ENCODE measurements at places on chromosomes 4 and X.

- no peak for DNase-seq
Measured at GRCh38 chr4:144633215-144633614, 12.7 kb upstream of the HHIP start.

DNA sequence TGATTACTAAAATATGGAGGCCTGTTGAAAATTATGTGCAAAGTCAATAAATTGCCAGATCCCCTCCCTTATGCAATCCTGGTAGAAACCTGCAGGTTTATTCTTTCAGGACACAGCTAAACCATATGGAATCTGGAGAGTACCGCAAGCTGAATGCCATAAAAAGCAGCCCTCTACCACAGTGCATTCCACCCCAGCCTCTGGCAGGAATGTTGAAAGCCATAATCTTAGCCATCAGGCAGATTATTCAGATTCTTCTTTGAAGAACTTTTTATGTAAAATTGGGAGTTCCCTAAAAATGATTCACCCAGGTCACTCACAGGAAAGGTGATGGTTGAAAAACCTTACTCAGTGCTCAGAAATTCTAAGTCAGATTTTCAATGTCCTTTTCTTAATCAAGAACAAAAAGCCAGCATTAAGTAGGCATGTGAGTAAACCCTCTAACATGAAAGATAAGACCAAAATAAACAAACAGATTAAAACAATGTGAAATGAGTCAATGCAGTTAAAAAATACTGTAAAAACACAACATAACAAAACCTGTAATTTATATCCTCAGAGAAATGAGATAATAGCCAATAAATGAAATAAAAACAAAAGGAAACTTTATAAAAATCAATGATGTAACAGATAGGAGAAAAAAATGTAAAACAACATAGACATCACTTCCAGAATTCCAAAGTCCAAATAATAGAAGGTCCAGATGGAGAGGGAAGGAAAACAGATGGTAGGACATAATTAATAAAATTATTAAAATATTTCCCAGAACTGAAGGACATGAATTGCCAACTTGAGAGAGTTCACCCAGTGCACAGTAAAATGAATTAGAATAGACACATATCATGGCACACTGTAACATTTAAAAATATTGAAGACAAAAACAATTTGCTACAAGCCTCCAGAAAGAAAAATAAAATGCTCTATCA is 226.9 kb downstream of the FSTL5 start:
- no peak for DNase-seq

DNA sequence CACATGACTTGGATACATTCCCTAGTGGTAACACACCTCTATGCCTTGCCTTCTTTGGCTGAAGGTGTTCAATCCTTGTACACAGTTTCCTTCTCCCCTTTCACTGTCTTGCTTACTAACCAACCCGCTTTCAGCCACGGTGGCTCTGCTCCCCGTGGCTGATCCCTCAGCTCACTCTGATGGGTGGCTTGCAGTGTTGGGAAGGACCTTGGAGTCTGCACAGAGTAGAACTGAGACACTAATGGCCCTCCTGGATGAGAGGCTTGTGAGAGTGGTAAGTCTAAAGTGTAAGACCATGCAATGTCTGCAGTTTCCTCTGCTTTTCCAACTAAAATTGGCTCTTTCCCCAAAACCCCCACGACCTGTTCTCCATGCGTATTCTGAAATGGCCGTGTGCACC is 46.0 kb upstream of the GNPDA2 start:
- no peak for DNase-seq

- DNase-seq: no peak
Measured at GRCh38 chr4:8329859-8330761, 60.6 kb downstream of the HTRA3 start.

DNA sequence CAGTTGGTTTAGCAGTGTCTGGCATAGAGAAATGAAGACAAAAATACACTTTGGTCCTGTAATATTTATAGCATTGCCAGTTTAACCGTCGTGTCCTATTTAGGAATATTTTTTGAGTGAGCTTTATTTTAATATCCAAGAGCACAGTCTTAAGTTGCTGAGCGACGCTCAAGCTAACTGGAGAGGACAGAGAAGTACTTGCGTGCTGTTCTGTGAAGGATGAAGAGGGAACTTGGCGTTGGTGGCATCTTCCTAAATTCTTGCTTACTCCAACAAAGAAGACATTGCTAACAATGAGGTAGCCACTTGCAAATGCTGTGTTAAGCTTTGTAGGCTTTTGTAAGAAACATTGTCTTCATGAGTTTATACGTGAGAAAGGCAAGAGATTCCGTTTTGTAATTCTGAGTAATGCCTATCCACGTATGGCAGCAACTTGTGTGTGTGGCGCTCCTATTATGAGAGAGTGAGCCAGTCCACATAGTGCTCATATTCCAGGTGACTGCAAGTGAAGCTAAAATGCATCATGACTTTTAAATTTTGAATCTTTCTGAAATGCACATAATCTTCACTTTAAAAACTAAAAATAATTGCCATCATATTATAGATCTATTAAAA is 50.6 kb downstream of the SYNPO2 start:
- DNase-seq: no peak

DNA sequence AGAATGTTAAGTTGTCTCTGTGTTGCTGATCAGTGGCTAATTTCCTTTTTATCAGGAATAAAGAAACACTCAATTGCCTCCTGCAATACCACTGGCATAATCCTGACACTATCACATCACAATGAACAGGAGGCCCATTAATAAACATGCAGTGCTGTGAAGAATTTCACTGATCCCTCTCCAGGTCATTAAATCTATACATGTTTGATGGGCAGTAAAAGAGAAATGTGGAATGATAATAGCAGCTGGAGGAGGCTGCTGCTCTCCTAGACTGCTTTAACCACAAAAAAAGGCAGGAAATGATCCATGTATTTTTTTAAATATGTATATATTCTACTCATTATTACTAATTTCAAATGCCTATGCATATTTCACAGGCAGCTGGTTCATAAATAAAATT is 202.1 kb downstream of the CENPC start:
- no peak for DNase-seq

DNA sequence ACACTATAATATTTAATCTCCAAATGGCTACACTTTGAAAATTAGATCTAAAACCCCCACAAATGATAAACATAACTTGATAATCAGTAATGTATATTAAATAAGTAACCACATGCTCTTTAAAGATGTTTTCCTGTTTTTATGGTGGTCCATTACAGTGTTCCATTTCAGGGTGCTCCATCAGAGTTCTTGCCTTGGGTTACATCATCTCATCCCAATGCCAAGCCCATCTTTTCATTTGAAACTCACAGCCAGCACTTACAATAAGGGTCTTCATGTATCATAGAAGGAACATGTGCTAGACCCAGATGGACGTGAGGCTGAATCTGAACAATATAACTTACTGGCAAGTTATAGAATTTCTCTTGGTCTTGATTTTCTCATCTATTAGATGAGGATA is 10.5 kb upstream of the PAQR3 start:
- no peak for DNase-seq

GRCh38 chr4:5467111-5467510 is 241.2 kb downstream of the EVC2 start:
- DNase-seq: no peak

DNA sequence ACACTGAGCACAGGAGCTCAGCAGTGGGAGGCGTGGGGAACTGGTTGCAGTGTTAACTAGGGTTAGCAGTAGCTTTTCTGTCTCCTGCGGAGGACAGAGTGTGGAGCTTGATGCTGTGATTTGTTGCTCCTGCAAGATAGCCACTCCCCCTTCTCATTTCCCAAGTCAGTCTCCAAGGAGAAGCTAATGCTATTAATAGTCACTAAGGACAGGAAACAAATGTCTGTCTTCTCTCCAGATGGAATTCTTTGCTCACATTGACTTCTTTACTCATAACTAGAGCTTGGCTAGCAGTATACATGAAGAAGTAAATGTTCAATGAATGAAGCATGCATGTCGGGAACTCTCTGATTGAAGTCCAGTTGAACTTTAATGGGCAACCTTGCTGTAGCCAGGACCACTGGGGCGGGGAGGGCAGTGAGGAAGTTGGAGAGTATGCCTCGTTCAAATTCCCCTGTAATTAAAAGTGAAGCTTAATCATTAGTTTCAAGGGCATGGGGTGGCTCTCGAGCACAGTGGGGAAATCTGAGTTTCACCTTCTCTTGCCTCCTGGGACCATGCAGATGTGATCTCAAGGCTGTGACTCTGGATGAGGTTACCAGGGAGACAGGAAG is 156.6 kb upstream of the SCML1 start:
- no peak for DNase-seq

DNA sequence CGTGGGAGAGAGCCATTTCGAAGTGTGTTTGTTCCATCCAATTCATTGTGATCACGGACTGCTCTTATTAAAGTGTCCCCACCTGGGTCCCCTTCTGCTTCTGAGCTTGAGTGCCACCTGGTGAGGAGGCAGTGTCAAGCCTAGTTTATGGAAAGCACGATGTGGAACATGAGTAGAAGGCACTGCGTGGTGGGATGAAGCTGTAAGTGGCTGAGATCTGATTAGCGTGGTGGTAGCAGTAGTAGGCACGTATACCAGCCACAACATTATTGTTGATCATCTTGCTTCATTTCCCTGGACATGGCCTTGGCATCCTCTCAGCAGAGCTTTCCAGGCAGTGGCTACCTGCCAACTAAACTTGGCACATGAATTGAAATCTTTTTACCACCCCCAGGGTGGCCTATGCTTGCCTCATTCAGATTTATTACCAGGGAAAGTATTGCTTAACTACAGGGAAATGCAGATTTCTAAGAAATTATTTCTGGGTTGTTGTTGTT is 46.4 kb downstream of the GPAT3 start:
- DNase-seq: no peak

GRCh38 chrX:143429811-143430210 is 87.5 kb downstream of the SPANXN3 start:
- DNase-seq: no peak

GRCh38 chr4:25949173-25949748 is 35.2 kb downstream of the SMIM20 start:
- no peak for DNase-seq

DNA sequence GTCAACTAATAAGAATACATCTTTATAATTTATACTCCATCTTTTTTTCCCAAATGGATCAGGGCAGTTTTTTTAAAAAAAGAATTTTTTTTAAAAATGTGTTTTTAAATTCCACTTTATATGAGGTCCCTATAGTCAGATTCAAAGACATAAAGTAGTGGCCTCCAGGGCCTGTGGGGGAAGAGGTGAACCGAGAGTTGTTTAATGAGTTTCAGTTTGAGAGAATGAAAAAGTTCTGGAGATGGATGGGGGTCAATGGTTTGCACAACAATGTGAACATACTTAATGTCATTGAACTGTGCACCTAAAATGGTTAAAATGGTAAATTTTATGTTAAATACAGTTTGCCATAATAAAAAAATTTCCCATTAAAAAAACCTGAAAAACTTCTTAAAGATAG is 53.8 kb downstream of the ZNF827 start:
- no peak for DNase-seq

- no peak for DNase-seq
Measured at GRCh38 chrX:48815266-48815665, 11.0 kb upstream of the ERAS start.

DNA sequence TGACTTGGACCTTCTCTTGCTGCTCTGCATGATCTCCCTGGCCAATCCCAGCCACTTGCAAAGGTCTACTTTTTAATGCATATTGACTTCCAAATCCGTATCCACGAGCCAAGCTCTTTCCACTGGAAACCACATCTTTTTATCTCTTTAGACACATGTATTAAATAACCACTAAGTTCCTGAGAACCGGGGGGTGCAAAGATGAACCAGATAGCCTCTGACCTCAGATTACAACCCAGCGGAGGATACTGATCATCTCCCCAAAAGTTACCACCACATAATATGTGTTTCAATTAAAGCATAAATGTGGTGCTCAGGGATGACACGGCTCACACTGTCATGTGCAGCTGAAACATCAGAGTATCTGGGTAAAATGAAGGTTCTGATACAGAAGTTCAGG is 40.4 kb upstream of the FAM9B start:
- DNase-seq: no peak

DNA sequence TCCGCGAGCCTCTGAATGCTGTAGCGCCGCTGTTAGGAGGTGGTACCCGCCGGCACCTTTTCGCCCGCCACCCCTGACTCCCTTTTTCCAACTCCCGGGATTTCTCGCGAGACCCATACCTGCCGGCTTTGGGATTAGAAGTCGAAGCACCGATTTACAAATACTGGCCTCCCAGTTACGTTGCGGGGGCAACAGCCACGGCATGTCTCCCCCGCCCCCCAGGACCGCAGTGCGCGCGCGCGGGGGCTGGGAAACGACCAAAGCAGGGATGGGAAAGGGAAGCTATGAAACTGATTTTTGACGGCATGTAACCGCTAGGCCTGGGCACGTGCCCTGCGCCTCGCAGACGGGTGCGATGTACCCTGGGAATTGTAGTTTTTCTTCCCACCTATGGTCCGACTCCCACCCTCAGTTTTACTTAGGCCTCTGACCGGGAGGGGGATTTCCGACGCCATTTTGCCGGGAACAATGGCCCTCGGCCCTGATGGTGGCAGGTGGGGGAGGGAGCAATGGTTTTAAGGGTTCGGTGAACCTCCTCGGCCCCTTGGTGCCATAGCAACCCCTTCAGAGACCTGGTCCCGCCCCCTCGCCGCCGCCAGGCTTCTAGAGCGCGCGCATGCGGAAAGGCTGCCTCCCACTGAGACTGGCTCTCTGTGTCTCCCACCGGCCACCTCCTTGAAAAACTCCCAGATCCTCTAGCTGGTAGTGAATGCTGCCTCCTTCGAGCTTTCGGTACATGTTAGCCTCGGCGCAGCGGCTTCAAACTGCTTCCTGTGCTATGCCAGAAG is 772 bp upstream of the WNK3 start:
- DNase-seq: peak; percentile 20

GRCh38 chrX:7269589-7269988 is 121.6 kb upstream of the PUDP start:
- DNase-seq: no peak

DNA sequence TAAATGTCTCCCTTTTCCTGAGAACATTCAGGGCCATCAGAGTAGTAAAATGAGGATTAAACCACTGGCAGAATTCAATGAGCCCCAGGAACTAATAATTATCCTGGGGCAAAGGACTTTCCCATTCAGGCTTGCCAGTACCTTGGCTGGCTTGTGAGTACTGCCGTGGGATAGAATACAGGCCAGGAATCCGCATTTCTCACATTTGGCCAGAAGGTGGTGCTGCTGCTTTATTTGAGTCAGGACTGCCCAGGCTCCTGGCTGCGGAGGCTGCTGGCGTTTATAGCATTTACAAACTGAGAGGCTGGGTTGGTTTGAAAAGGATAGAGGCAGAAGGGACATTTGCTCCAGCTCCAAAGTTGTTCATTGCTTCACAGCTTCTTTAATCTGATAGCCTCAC is 91.4 kb downstream of the RTL9 start:
- DNase-seq: peak; percentile 59

GRCh38 chr4:132866616-132867015 is 282.5 kb upstream of the PCDH10 start:
- DNase-seq: no peak

DNA sequence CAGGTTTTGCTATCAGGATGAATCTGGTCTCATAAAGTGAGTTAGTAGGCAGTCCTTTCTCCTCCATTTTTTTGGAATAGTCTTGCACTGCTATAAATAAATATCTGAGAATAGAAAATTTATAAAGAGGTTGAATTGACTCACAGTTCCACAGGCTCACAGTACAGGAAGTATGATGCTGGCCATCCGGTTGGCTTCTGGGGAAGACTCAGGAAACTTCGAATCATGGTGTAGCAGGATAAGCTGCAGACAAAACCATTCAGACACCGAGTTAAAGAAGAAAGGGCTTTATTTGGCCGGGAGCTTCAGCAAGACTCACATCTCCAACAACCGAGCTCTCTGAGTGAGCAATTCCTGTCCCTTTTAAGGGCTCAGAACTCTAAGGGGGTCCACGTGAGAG is 348.2 kb downstream of the KCTD8 start:
- no peak for DNase-seq
